PC-3 (cell line): ENCODE measurements at places on chromosomes 3 and 15.

DNA sequence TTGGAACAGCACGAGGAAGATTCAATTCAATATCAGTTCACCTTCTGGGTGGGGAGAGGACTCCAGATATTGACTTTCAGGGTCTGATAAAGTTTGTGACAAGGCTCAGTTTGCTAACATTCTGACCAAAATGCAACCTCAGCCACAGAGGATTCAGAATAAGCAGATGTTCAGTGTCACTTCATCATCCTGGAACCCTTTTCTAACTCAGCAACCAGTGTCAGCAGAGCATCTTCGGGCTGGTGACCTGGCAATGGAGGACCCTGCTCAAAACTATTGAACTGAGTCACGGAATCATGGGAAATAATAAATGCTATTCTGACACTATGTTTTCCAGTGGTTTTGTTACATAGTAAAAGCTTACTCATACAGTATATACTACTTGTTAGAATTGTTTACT lies 433.4 kb upstream of the CFAP20DC start:
- no peak for DNase-seq
- peaks cover 31% of the 10 kb centered on the region for H3K4me1 ChIP-seq
- H3K36me3 ChIP-seq = no peaks in the 10 kb centered on the region
- H3K27ac ChIP-seq = no peak overlapping the region

DNA sequence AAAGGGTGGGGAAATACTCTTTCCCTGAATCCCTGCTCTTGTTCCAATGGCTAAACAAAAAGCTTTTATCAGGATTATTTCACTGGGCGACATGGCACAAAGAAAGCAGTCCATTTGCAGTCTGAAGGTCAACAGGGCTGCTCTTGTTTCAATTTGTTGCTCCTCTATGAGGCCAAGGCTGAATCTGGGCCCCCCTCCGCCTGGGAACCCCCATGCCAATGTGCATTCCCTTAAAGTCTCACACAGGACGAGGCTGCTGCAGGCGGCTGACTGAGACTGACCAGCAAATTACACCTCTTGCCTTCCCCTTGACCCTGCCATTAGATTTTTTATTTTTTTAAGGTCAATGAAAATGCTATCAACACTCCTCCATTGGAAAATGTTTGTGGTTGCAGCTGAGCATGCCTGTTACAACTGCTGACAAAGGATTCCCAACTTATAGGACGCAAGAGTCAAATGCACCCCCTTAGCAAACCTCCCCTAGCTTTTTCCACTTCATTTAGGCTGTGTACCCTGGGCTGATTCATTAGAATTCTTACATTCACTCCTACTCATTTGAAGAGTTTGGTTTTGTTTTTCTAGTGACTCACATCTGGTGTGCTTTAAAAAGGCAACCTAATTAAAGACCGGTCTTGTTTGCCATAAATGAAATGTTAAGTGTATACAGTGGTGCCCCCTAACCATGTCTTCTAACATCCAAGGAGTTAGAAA lies 60.8 kb upstream of the ARHGEF3 start:
- peak; percentile 85 for DNase-seq
- H3K36me3 ChIP-seq = no peaks in the 10 kb centered on the region
- H3K4me1 ChIP-seq = peaks cover 12% of the 10 kb centered on the region
- H3K27me3 ChIP-seq = no peaks in the 10 kb centered on the region
- H3K27ac ChIP-seq = peak overlapping the region; percentile 51
- no peak overlapping the region for H3K4me3 ChIP-seq

GRCh38 chr15:71785996-71786395 lies 24.4 kb upstream of the NR2E3 start:
- no peak overlapping the region for H3K27ac ChIP-seq
- H3K27me3 ChIP-seq = no peaks in the 10 kb centered on the region
- DNase-seq = no peak
- H3K4me3 ChIP-seq = no peak overlapping the region

DNA sequence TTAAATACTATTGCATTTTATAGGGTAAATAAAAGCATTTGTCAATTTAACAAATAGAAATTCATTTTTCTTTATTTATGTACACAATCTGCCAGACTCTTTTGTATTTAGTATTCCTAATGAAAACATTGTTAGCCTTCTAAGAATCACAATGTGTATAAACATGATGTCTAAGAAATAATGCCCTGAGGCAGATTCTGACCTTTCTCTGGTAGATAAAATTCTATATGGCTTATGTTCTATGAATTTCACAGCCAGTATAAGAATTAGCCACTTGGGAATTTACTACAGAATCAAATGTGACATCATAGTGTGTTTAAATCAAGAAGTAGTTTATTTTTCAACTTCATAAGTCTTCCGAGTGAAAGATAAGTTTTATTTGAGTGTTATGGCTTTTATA lies 457.4 kb downstream of the ZIC1 start:
- H3K36me3 ChIP-seq = no peaks in the 10 kb centered on the region
- no peak for DNase-seq
- no peaks in the 10 kb centered on the region for H3K4me1 ChIP-seq
- H3K27ac ChIP-seq = no peak overlapping the region

DNA sequence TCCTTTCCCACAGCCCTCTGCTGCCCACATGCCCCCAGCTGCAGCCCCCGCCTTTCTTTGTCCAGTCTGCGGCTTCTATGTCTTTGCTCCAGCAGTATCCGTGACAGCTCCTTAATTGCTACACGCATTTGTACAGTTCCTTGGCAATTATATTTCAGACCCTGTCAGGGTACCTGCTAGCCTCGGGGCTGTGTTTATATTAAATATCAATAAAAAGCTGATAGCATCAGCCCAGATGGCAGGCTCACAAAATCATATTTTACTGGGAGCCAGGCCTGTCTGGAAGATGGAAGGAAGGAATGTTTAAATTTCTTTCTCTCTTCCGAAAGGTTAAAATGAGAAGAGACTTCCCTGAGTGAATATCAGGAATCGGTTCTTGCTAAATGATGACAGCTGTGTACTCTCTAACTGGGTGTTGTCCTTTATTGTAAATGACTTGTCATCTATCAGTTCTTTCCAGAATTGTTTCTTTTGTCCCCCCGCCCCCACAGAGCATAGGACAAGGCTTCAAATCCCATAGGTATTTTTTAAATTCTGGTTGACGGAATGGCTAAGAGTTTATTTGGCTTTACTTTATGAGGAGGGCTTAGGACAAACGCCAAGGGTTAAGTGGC lies 378.1 kb downstream of the LRTM1 start:
- H3K36me3 ChIP-seq = no peaks in the 10 kb centered on the region
- no peak overlapping the region for H3K27ac ChIP-seq
- H3K4me3 ChIP-seq = no peak overlapping the region
- no peaks in the 10 kb centered on the region for H3K4me1 ChIP-seq
- peaks cover 20% of the 10 kb centered on the region for H3K27me3 ChIP-seq

DNA sequence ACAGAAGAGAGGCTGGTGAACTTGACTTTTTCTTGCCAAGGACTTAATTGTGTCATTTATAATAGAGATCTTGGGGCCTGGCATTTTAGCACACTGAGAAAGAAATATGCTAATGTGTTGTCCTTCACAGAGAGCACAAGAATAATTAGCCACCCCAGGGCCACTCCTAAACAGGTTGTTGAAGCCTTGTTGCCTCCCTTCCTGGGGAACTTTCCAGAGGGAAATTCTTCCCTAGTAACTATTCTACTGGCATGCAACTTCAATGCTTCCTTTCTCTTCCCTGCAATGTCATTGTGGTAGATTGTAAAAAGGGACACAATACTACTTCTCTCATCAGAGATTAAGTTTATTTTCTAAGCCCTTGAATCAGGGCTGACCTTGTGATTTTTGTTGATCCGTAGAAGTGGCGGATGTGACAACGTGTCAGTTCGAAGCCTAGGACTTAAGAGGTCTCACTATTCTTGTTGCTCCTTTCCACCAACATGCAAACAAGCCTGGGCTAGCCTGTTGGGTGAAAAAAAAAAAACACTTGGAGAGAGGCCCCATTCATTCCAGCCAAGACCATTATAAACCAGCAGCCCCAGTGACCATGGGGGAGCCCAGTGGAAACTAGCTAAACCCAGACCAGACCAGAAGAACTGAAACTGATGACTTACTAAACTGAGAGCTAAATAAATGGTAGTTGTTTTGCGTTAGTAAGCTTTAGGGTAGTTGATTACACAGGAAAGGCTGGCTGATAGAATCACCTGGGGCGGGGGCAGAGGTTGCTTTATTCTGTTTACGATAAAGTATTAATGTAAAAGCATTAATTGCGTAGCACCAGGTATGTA lies 287.2 kb downstream of the SHQ1 start:
- H3K4me1 ChIP-seq = no peaks in the 10 kb centered on the region
- H3K36me3 ChIP-seq = no peaks in the 10 kb centered on the region
- no peak overlapping the region for H3K4me3 ChIP-seq
- DNase-seq = no peak
- H3K27ac ChIP-seq = no peak overlapping the region
- H3K27me3 ChIP-seq = no peaks in the 10 kb centered on the region
